ENCODE measurements at places on chromosomes 1 and 21. TPM values are rescaled to one million over a fixed set of nuclear protein-coding genes. Genes with fewer than 3 reads are reported as not detected.

Gene TLR5
- 6.6 TPM for polyA plus RNA-seq

Gene PBX1
- 152 TPM for polyA plus RNA-seq

Gene AADACL3
- polyA plus RNA-seq, result not detected

Gene KRTAP11-1
- not detected for polyA plus RNA-seq

Gene ZBTB18
- 31.8 TPM for polyA plus RNA-seq

Gene PADI1
- polyA plus RNA-seq, result not detected

DNA sequence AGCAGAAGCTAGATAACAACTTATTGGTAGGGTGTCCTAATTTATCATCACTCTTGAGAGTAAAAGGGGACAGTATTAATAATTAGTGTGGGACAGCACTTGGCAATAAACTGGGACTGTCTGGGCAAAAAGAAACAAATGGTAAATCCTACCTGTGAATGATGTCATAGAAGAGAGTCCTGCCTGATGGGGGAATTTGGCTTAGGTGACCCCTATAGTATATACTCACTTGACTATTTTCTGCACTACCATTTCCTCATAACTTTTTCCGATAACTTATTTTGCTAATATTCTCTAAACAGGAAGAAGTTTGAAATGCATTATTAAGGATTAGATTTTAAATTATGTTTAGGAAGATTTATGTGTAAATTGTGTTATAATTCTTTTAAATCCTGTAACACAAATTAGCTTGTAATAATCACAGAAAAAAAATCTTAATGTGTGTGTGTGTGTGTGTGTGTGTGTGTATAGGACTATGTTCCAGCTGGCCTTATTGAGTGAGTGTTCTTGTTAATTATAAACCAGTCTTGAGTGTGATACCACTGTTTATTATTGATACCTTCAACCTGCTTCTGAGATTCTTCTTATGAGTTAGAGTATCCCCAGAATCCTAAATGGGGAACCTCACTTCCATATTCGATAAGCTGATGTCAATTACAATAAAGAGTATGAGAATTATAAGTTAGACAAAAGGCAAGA is 144.2 kb upstream of the C1orf105 start:
- DNase-seq, result no peak

GRCh38 chr21:42350927-42351426 is at the start of gene TFF2:
TSS of gene TFF2 (minus strand) at chr21:42350994. CDS start at chr21:42350957, 37 bp downstream.
- no peak for DNase-seq

DNA sequence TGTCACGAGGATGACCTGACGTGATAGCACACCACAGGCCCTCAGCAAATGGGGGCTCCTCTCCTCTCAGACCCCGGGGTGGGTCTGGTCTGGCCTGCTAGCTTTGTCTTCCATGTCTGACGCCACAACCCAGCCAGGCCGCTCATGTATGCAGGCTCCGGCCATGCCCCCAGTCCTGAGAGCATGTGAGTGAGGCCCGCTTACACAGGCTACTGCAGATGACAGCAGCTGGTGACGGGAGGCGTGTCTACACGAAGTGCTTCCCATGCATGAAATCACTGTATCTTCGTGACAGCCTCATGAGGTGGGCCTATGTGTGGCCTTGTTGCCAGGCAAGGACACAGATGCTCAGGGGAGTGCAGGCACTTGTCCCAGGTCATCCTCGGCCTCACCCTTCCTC is 16.4 kb downstream of the WNT4 start:
- DNase-seq, result no peak

DNA sequence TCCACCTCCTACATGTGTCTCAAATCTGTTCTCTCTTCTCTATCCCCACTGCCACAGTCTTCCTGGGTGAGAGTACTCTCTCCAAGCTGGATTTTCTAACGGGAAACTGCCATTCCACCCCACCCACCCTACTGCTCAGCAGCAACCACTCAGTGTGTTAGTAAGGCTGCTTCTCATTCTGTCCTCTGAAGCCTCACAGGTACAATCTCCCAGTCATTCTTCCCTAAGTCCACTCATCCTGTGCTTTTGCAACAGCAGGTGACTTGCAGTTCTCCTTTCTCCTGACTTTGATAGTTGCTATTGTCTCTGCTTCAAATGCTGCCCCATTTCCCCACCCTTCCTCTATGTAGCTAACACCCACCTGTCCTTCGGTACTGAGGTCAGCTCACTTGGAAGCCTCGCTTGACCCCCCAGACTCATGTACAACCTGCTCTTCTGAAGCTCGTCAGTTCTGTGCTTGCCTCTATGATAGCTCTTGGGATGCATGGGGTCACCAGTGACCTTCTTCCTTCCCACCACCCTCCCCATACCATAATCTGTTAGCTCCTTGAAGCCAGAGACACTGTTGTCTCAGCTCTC is 188.9 kb downstream of the RRAGC start:
- DNase-seq, result no peak

DNA sequence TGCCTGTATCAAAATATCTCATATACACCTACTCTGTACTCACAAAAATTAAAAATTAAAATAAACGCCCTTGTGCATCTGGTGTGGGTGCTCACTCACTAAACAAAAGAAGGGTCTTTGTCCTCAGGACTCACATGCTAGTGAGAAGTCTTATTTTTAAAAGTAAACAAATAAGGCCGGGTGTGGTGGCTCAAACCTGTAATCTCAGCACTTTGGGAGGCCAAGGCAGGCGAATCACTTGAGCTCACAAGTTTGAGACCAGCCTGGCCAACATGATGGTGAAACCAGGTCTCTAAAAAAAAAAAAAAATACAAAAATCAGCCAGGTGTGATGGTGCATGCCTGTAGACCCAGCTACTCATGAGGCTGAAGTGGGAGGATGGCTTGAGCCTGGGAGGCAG is 51.5 kb downstream of the BCAR3 start:
- no peak for DNase-seq

- no peak for DNase-seq
Measured at GRCh38 chr1:234936612-234937389, 191.8 kb downstream of the TOMM20 start.

- no peak for DNase-seq
Measured at GRCh38 chr21:18144339-18144738, 100.3 kb upstream of the CHODL start.

GRCh38 chr1:202852163-202852904 is 36.6 kb downstream of the RABIF start:
- DNase-seq, result no peak

DNA sequence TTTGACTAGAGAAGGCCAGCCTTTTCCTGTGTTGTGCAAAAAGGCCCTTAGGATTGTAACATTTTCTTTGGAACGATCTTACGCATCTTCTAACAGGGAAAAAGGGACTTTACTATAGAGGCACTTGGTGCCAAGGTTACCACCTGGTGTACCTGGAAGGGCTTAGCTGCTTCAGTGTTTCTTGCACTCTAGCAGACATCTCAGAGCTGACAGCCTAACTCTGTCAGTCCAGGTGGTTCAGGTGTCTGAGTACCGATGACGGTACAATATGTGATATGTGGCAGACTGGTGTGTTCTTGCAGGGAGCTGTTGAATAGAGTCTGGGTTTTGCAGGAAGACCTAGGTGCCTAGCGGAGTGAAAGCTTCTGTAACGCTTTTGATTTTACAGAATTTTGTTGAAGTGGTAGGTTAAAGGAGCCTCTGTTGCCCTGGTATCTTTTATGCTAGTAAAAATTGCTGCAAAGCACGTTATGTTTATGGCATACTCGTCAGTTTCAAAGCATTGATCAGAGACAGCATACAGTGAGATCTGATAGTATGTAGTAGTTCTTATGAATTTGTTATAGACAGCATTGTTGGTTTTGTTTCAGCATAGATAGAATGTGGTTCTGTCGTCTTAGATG is 1.4 kb downstream of the MAGI3 start:
- DNase-seq, result no peak

DNA sequence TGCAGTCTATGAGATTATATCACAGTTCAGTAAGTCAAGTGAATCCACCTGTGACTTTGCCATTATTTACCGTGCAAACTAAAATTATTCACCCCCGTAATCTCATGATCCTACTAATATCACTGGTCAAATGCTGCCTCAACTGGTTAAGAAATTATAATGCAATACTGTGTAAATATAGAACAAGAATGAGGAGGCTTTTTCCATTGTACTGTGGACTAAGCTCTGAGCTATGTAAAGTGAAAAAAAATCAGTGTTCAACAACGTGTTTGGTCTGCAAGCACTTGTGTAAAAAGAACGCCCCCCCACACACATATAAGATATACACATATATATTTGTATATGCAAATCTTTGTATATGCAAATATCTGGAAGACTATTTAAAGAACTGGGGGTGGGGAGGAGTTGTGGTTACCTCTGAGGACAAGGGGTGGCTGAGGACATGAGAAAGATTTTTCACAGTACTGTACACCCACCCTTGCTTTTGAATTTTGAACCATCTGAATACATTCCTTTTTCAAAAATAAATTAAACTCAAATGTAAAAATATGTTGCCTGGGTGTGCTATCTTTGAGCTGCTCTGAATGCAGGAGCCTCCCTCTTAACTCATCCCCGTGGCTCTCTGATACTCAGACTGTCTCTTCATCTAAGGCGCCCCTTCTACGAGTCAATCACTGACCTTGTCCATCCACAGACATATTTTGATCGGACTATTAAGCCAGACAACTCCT is 57.0 kb downstream of the PTP4A2 start:
- DNase-seq, result no peak

All from right renal pelvis (tissue), 4 donors.